ENCODE measurements at places on chromosomes 1 and 21.

DNA sequence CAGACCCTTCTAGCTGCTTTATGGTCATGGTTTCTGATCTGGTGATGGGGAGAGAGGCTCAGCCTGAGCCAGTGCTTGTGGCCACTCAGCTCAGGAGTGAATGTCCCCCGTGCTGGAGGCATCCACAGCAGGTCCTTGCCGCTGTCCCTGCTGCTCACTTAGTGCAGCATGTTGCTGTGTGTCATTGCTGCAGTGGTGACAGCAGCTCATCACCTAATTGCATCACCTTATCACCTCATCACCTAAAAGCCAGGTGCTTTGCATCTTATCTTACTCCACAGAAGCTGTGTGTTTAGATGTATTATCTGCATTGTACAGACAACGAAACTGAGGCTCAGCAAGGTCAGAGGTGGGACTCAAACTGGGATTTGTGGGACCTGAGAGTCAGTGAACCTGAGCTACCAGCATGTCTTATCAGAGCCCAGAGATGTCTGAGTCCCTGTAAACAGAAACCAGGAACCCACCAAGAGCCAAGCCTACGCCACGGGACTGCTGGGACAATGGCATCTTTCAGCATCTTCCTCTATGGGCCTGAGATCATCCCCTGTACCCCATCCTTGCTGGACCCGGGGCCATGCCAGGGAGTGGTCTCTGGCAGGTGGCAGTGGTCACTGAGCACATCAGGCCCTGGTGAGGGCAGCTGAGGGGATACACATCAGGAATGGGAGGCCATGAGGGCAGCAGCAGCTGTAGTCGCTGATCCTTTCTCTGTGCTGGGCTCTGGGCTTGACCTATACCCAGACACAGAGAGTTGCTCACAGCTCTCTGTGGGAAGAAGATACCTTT is 6.5 kb downstream of the PODN start:
- no peak for DNase-seq

- H3K4me1 ChIP-seq, result no peaks in the 10 kb centered on the region
- H3K36me3 ChIP-seq, result no peaks in the 10 kb centered on the region
- DNase-seq, result no peak
- no peaks in the 10 kb centered on the region for H3K27me3 ChIP-seq
- H3K4me3 ChIP-seq, result no peak overlapping the region
These were observed 26.4 kb downstream of the HHIPL2 start for GRCh38 chr1:222521299-222522104.

DNA sequence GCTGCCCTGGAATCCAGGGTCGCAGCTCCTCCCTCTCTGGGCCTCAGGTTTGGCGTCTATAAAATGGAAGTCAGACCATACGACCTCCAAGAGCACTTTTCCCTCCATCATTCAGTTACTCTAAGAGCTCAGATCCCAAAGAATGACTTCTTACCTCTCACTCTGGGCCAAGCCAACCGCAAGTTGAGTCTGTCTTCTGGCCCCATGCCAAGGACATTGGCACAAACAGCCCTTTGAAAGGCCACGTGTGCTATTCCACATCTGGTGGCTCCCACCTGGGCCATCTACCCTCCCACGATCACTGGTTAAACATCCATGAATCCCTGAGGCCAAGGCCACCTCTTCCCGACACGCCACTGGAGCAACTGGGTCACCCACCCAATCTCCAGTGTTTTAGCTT is 12.4 kb downstream of the SLC2A7 start:
- H3K27me3 ChIP-seq, result peaks cover 3% of the 10 kb centered on the region
- no peak for DNase-seq
- H3K27ac ChIP-seq, result no peak overlapping the region
- peaks cover 3% of the 10 kb centered on the region for H3K4me1 ChIP-seq

DNA sequence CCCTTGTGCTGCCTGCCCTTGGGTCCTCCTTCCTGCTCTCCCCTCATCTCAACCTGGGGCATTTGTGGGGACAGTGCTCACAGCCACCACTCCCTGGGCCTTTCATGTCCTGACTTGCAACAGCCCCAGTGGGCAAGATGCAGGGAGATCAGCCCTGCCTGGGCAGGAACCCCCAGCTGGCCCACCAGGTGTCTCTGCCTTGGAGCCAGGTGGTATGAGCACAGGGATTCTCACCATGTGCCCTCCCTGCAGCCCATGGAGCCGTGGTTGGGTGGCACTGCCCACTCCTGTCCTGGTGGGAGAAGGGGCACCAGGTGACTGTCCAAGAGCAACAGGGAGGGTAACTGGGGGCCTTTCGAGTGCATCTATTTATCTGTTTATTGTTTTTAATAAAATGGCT is 100.4 kb downstream of the AJAP1 start:
- H3K4me1 ChIP-seq, result peaks cover 2% of the 10 kb centered on the region
- no peaks in the 10 kb centered on the region for H3K36me3 ChIP-seq
- no peak overlapping the region for H3K27ac ChIP-seq
- DNase-seq, result no peak

DNA sequence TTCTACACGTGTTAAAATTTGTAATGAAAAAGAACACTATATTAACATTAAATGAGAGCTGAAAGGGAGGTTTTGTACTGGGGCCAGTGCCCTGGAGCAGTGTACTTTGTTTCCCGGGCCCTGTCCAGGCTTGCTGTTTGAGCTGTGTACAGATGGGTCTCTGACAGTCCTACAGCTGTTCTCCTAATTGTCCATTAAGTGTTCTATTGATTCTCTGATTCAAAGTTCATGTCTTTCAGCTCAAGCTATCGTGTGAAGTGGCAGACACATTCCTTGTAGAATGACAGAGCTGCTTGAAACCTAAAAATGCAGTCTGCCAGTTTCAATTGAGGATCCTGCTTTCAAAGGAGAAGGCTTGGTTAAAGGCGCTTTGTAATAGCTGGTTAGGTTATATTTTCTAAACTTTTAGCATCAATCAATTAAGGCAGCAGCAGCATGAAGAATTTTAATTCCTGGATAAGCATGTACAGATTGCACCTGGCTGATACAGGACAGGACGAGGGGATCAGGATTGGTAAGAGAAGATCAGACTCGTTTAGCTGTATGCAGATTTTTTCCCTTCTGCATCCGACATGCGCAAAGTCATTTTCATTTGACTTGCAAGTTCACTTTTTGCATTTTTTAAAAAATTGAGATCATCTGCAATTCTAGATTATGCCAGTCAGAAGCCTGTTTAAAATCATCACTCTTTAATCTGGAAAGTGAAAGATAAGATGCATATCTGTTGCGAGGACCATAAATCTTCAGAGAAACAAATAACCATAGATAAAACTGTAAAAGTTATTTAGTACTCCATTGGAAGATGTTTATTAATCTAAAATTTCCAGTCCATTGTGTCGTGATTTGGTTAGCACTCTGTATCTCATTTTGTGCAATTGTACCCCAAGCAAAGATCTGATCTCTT is 98.5 kb downstream of the ATG4C start:
- H3K27ac ChIP-seq, result no peak overlapping the region
- no peak overlapping the region for H3K4me3 ChIP-seq
- H3K27me3 ChIP-seq, result peaks cover 5% of the 10 kb centered on the region
